ENCODE measurements at places on chromosomes 6 and 20.

GRCh38 chr20:37430778-37431460 lies 85.0 kb downstream of the SRC start:
- DNase-seq = no peak

GRCh38 chr20:44552950-44553908 lies 29.1 kb upstream of the PKIG start:
- peak; percentile 69 for DNase-seq

DNA sequence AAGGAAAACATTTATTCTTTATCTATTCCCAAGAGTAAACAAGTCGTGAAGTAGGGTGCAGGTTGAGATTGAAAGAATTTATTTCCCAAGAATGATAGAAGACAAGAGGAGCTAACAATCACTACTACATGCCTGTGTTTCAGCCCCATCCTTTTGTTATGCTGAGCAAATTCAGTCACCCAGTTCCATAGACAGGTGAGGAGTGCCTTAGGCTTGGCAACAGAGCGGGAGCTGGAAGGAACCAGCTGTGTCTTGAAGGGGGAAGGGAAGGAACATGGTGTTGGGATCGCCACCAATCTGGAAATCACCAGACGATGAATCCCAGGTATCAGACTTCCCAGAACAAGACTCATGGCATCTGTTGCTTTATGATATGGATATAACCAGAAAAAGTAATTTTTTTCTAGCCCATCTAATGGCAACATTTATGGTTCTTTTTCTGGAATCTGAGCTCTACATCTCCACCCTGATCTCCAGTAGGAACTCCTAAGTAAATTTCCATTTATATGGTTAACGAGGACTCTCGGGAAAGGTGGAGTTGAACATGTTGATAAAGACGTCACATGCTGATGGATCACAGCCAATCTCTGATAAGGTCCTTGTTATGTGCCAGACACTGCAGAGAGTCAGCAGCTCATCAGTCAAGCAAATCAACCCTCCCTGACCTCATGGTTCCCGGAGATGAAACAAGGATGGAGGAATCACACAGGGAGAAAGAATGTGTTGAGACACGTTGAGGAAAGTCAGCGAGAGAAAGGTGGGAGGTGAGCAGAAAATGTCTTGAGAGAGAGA lies 344.9 kb downstream of the SMOC2 start:
- no peak for DNase-seq

DNA sequence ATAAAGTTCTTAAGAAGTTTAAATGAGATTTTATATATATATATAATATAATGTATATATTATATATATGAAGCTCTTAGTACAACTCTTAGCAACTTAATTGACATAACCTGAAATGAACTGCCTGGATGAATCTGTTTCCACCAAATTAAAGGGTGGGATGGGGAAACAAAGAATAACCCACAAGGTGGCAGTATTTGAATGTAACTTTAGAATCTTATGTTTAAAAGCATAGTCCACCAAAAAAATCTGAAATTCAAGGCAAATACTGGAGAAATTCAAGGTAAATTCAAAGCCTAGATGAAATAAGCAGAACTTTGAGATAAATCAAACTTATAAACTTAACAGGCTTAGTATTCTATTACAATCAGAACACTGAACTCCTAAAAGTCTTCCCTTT lies 4.4 kb upstream of the IBTK start:
- DNase-seq = peak; percentile 53

DNA sequence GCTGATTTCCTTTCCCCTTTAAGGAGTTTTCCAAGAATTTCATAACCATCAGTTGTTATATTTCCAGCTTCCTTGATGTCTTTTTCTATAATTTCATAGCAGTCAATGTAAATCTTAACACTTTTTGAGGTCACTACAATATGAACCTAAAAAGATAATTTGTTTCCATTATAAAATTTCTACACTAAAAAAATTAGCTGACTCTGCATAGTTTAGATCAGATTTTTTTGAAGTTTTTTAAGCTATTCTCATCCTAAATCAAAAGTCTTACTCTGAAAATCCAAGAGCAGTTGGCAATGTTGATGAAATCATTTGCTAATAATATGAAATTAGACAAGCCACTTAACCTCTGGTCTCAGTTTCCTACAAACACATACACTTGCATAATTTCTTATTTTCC lies 96.8 kb downstream of the COL12A1 start:
- DNase-seq = no peak

- DNase-seq = no peak
These were observed 31.1 kb downstream of the RNF217 start for GRCh38 chr6:124993327-124993726.

DNA sequence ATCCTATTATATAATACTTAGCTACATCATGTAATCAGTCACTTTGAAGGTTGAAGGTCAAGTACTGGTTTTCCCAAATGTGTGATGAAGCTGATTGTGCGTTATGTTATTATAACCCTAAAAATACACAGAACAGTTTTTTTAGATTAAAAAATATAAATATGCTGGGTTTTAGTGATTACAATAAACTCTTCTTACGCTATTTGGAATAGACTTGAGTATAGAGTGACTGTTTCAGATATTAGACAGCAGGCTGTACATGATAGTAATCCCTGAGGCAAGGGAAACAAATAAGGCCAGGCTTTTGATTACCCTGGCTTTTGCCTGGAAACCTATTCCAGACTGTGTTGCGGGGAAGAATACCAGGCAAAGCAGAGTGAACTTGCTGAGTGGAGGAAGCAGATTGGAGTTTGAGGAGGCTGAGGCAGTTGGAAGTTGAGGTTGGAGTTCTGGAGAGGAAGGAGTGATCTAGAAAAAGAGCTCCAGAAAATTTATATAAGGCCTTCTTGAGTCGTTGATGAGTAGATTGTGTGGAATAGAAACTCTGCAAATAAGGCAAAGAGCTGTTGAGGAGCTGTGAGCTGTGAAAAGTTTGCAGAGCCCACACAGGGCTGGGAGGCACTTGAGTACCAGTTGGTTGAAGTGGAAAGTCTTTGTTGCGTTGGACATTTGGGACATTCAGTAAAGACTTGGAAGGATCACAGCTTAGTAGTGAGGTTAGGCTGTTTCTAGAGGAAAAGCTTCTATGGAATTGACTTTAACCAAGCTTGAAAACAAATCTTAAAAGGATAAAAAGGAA lies 26.4 kb downstream of the MAP3K4 start:
- DNase-seq = no peak

- DNase-seq = no peak
These were observed 260.5 kb downstream of the NRN1 start for GRCh38 chr6:5746053-5746758.

DNA sequence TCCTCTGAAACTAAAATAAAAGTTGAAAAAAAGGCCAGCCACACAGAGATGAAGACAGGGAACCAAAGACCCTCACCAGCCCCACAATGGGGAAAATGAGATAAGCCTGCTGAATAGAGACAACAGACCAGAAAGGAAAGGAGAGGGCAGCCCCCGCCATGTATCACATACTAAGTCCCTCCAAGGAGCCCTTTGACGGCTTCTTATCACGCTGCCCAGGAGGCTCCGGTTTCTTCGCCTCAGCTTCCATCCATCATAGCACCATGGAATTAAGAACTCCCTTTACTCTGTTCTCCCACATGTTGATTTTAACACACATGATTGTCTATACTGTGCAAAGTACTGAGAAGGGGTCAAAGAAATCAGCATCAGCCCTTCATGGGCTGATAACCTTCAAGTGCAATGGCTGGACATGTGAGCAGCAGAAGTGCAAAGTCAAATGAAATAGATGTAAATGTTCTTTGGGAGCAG lies 54.9 kb downstream of the MAP3K5 start:
- peak; percentile 79 for DNase-seq

- DNase-seq = no peak
These were observed 199.4 kb upstream of the ZNF217 start for GRCh38 chr20:53792946-53793536.

DNA sequence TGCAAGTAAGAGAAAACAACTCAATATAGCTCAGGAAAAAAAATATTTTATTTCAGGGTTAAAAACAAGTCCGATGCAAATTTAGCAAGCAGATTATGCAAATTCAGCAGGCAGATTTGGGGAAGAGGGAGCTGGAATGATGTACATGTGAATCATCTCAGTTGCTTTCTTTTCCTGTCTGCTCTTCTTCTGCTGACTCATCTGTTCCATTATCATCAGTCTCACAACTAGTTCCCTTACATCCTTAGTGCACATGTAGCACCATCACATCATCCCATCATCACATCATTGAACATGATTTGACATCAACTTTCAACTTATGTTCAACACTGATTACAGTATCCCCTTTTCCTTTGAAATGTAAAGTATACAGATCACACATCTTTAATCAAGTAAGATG lies 11.5 kb upstream of the DEFB113 start:
- no peak for DNase-seq

GRCh38 chr6:33742092-33742491 lies 4.6 kb downstream of the IP6K3 start:
- DNase-seq = no peak

DNA sequence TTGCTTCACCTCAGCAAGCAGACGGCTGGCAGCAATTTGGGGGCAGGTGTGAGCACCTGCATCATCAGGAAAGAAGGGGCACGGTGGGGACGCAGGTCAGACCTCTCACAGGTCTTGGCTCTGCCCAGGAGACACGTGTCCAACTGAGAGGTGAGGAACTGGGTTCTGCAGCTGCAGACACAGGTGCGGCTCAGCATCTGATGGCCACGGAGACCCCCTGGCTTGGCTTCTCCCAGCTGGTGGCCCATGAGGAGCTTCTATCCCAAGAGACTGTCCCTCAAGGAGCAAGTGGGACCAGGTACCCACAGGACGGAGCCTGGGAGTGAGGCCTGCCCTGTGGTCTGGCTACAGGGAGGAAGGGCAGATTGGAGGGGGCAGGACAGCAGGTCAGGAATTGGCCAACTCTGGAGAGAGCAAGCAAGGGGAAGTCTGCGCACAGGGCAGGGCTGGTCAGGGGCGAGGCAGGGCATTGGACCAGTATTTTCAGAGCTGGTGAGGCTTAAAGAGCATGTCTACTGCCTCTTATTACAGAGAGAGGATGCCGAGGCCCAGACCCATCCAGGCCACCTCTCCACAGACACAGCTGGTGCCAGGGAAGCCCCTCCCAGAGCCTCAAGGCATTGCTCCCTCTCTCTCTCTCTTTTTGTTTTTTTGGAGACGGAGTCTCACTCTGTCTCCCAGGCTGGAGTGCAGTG lies 4.2 kb downstream of the STMN3 start:
- DNase-seq = no peak

DNA sequence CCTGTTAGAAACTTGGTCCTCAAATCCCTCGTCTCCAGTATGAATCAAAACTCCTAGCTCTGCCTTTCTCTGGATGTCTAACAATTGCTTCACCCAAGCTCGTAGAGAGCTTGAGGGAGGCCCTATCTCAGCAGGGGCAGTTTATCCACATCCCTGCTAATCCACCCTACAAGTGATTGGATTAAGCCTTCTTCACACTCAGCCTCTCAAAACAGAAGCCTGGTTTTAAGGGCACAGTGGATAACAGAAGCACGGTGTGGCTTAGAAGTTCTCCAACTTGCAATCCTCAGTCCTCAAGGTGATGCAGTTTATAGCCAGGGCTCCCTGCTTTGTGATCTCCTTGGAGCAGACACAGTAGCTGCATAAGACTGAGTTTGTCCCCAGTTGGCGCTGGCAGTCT lies 383.9 kb downstream of the KIF16B start:
- DNase-seq = no peak

GRCh38 chr6:148700047-148700715 lies 46.6 kb upstream of the UST start:
- no peak for DNase-seq

DNA sequence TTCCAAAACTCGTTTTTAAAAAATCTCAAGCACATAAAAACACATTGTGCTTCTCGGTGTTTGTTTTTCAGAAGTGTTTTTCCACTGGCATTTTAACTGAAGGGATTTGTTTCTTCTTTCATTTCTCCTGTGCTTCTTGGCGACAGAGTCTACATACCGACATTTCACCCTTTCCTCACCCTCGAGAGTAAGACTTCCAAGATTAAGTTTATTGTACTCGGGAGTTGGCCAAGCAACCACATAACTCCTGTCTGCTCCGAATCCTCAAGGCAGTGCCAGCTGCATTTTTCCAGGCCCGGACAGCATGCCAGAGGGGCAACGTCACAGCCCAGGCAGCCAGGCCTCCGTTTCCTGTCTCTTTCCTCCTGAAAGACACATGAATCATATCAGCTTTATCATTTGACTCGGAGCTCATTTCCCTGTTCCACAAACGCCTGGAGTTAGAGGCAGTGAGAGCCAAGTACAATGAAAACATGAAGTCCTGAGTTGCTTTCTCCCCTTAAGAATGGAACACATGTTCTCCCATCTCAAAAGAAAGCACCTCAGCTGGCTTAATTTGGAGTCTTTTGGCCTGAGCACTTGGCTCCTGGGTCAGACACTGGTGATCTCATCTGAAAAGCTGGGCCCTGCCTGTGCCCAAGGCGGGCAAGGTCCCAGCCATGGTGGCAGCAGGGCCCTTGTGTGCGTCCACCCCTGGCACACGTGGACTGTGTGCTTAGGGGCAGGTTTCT lies 23.2 kb upstream of the FAM50B start:
- no peak for DNase-seq

DNA sequence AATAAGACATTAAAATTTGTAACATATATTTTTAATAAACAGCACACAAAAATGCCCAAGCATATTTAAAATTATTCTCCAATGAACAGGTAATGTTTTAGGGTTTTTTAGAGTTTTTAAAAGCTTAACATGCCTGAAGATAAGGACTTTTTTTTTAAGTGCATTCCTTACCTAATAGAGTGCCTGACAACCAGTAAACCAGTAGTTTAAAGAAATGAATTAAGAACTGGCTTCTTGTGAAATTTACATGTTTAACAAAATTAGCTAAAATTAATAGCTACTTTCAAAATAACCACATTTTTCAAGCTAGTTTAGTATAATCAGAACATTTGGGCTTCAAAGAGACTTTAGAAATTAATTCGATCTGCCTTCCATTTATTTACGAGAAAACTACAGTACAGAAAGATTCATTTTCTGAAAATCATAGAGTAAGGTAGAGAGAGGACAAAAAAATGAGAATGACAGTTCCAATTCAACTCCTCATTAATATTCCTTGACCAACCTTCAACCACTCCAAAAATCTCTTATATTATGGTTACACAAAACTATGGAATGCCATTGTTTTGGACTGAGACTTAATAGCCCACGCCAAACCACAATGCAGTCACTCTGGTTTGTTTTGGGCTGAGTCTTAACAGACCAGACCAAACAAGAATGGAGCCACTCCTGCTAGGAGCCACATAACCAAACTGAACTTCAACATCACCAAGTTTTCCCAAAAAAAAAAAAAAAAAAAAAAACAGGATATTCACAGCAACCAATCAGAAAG lies 5.7 kb upstream of the PLN start:
- no peak for DNase-seq

DNA sequence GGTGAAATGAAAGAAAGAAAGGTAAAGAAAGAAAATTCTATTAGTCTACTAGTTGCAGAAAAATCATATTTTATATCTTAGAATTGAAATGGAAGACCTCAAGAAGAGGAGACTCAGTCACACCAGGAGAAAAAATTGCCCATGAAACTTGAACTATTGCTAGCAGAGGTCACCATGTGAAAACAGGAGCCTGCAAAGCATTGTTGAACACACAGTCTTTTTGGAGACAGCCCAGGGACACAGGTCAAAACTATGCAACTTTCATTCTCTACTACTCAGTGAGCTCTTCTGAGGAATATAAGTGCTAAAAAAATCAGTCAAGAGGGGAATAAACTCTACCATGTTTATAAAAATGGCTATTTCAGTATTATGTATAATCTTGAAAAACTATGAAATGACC lies 89.8 kb upstream of the TENT5A start:
- DNase-seq = no peak

GRCh38 chr20:54454982-54455381 lies 20.4 kb upstream of the DOK5 start:
- DNase-seq = no peak

Data from hematopoietic multipotent progenitor cell treated with erythropoietin and hydrocortisone succinate and interleukin-3 and kit ligand, for 8 days (in vitro differentiated cells).